ENCODE measurements at places on chromosomes 6 and 20. TPM values are rescaled to one million over a fixed set of nuclear protein-coding genes. Genes with fewer than 3 reads are reported as not detected.

DNA sequence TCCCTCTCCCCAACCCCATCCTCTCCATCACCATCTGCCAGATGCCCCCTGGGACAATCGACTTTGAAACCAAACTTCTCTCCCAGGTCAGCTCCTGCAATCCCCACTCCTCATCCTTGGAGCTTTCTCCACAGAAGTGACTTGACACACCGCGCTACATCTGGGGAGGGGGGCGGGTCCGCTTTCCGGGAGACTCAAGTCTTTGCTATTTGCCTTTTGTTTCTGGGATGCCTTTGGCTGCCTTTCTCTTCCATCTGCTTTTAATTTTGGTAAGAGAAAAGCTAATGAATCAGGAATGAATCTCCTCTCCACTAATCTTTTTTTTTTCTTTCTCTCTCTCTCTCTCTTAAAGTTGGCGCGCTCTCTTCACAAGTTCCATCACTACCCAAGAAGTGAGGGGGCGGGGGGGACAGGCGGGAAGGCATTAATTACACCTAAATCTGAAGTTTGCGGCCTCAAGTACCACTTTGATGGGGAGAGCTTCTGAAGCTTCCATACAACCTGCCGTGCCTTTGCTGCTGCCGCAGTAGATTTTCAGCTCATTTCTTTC is 664 bp upstream of the TPBG start:
- no peak overlapping the region for H3K27ac ChIP-seq
- H3K36me3 ChIP-seq = peaks cover 4% of the 10 kb centered on the region
- DNase-seq = no peak
- peaks cover 18% of the 10 kb centered on the region for H3K4me1 ChIP-seq
- peaks cover 60% of the 10 kb centered on the region for H3K27me3 ChIP-seq

DNA sequence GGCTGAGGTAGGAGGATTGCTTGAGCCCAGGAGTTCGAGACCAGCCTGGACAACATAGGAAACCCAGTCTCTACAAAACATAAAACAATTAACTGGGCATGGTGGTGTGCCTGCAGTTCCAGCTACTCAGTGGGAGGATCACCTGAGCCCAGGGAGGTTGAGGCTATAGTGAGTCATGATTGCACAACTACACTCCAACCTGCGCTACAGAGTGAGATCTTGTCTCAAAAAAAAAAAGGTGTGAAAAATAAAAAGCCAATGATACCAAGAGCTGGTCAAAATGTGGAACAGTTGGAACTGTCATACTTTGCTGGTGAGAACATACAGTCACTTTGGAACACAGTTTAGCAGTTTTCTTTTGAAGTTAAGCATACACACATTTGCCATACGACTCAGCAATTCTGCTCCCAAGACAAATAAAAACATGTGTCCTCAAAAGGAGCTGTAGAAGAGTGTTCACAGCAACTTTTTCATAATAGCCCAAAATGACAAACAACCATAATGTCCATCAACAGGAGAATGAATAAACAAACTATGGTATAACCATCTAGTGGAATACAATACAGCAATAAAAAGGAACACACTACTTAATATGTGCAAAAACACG is 21.6 kb upstream of the FKBP5 start:
- H3K27ac ChIP-seq = peak overlapping the region; percentile 66
- DNase-seq = no peak
- no peak overlapping the region for H3K4me3 ChIP-seq
- peaks cover 2% of the 10 kb centered on the region for H3K36me3 ChIP-seq
- H3K4me1 ChIP-seq = peaks cover 37% of the 10 kb centered on the region
- no peaks in the 10 kb centered on the region for H3K27me3 ChIP-seq

COX4I2 gene
- total RNA-seq = not detected

DNA sequence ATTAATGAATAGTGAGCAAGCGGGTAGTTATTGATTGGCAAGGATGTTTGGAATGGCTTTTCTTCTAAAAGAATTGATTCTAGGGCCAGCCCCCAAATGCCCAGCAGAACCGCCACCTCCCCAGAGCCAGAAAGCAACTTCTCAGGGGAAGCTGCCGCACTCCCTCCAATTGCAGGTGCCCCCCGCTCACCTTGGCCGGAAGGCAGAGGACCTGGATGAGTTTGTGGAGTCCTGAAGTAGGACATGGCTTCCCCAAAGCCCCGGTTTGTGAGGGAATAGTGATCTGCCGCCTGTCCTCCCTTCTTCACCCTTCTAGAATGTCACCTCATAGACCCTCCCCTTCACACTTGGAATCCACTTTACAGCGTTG is at the start of gene SPATA25:
TSS of gene SPATA25 (minus strand) at position 277 of the 370 bp plus-strand sequence. CDS start at position 245, 32 bp downstream.
- no peak within 1 kb of the TSS for H3K4me3 ChIP-seq
- H3K27ac ChIP-seq = no peak within 1 kb of the TSS
- no peak for DNase-seq
- H3K4me1 ChIP-seq = peaks cover 49% of the 10 kb centered on the region

GNAS-AS1 gene
- total RNA-seq = 1.5 TPM

CLVS2 gene
- not detected for total RNA-seq

- no peaks in the 10 kb centered on the region for H3K4me1 ChIP-seq
- no peaks in the 10 kb centered on the region for H3K36me3 ChIP-seq
- DNase-seq = no peak
- H3K4me3 ChIP-seq = no peak overlapping the region
Observed at GRCh38 chr20:59749301-59749700, 145.0 kb downstream of the PHACTR3 start.

DNA sequence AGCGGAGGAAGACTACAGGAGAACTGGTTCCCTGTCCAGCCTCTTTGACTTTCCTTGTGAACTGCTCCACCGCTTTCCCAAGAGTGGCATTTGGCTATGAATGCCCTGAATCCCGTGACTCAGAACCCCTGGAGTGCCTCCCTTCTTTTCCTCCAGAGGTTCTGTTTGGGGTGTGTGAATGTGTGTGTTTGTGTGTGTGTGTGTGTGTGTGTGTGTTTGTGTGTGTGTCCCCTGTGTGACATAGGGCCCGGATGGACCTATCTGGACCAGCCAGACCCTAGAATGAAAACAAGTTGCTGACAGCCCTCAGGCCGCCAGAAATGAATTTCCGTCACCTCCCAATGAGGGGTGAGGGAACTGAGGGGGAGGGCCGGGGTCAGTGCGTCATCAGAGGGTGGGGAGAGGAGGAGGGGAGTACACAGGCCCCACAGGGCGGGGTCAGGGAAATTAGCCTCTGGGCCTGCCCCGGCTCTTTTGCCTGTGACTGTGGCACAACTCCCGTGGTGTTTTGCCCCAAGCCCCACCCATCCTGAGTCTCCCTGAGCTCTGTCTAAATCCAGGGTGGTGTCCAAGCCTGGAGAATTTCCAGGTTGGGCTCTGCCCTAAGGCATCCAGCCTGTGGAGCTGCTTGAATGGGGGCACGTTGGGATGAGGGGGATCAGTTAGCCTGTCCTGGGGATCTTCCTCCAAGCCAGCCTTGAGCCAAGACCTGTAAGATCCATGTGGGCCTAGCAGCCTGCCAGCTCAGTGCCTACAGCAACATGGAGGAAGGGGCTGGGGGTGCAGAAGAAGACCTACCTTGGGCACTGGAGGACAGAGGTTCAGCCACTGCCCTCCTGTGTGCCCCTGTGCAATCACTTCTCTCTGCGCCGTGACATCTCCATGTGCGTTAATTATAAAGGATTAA is 15.2 kb upstream of the MRPS18A start:
- H3K27ac ChIP-seq = no peak overlapping the region
- H3K27me3 ChIP-seq = peaks cover 46% of the 10 kb centered on the region

GRCh38 chr6:33993091-33993490 is 152.8 kb downstream of the GRM4 start:
- H3K27ac ChIP-seq = no peak overlapping the region
- no peaks in the 10 kb centered on the region for H3K36me3 ChIP-seq
- no peaks in the 10 kb centered on the region for H3K4me1 ChIP-seq

CGA gene
- not detected for total RNA-seq

DNA sequence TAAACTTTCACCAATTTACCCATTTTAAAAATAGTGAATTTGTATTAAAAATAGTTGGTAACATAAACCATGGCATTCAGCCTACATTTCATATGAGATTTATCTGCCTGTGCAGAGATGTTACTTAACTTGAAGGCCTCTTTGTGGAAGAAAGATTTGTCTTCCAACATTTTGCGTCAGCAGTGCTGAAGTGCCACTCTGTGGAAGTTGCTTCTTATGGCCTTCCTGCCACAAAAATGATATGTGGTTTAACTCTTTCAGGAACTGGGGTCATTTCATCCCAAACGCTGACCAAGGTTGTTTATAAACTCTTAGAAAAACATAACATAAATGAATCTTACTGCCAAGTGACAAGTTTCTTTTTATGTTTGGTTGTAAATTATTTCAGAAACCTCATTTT is 246.8 kb downstream of the ARID1B start:
- H3K4me1 ChIP-seq = peaks cover 41% of the 10 kb centered on the region
- no peaks in the 10 kb centered on the region for H3K27me3 ChIP-seq
- no peak overlapping the region for H3K27ac ChIP-seq
- DNase-seq = no peak

DNA sequence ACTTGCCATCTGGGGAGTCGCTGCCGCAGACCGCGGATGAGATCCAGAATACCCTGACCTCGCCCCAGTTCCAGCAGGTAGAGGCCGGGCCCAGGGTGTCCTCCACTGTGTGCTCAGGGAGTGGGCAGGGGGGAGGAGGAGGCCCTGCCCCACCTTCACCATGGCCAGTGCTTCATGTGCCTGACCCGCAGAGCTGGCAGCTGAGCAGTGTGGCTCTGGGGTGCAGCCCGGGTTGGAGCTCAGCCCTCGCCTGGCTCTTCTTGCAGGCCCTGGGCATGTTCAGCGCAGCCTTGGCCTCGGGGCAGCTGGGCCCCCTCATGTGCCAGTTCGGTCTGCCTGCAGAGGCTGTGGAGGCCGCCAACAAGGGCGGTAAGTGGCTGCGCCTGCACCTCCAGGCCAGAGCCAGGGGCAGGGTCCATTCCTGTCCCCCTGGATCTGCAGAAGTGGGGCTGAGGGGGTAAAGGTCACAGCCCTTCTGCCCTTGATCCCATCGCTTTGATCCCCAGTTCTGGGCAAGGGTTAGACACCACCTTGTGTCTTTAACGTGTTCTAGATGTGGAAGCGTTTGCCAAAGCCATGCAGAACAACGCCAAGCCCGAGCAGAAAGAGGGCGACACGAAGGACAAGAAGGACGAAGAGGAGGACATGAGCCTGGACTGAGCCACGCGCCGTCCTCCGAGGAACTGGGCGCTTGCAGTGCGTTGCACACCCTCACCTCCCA is 5.5 kb downstream of the ADRM1 start:
- H3K27me3 ChIP-seq = no peaks in the 10 kb centered on the region
- no peak overlapping the region for H3K27ac ChIP-seq
- no peak overlapping the region for H3K4me3 ChIP-seq
- DNase-seq = no peak
- H3K36me3 ChIP-seq = peaks cover 26% of the 10 kb centered on the region

DNA sequence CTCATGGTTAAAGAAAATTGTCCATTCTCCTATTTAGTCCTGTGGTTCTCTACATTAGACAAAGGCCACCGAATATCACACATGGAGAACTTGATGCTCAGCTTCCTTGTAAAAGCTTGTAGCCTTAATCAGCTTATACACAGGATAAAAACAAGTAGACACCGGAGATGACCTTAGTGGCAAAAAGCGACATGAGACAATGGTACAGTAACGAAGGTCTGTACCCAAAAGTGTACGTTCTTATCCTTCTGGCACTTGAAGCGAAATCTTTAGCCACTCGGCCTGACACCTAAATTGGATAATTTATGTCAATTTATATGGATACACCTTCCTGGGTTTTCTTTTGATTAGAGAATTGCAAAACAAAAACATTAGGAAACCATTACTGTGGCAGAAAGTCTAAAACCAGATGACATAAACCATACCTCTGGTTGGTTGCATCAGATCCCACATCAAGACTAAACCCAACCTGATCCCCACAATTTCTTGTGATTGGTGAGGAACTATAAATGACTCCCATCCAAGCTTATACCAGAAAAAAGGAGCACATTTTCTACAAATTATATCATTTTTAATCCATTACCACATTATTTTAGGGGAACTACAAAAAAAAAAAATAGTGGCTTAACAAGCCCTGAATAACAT is 6.1 kb downstream of the RBM39 start:
- H3K27ac ChIP-seq = no peak overlapping the region
- H3K27me3 ChIP-seq = no peaks in the 10 kb centered on the region
- DNase-seq = no peak
- H3K4me1 ChIP-seq = peaks cover 63% of the 10 kb centered on the region

DNA sequence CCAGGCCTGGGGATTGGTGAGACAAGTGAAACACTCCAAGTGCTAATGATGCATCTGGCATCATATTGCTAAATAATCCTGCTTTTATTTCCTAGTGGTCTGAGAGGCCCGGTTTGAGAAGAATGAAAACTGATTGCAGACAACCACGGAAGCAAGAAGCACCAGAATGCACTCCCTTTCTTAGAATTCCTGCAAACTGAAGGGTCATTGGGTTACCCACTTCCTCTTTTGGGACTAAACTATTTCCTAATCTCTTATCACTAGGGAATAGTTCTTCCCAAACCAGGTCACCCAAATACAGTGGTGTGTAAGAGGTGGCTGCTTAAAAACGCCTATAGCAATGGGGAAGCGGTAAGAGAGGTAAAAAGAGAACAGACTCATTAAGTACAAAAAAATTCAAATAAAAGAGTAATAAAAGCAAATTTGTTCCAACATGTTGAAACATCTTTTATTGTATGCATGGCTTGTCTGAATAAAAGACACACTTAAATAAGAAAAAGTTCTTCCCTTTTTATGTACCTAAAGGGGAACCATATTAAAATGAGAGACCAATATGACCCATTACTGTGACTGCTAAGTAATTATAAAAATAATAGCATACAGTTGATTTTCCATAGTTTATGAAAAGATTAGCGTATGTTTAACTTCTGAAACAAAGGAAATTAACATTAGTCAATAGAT is 125.8 kb downstream of the MYB start:
- H3K4me3 ChIP-seq = no peak overlapping the region
- H3K36me3 ChIP-seq = peaks cover 7% of the 10 kb centered on the region

PAX1 gene
- total RNA-seq = not detected

SIM1 gene
- total RNA-seq = not detected

DNA sequence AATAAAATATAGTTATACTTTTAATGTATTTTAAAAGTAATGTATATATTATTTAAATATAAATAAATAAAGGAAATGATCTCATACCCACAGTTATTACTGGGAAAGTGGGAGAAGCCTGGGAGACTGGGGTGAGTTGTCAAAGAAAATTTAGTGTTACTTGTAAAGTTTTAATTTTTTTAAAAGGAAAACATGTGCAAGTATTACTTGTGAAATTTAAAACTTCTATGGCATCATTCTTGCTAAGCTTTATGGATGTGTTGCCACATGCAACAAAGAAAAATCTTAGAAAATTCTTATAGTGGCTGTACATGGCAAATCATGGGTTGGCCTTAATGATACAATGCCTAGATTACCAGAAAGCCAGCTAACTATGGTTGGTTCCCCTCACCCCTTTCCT is 194.0 kb upstream of the KCNK16 start:
- H3K36me3 ChIP-seq = no peaks in the 10 kb centered on the region

- H3K4me3 ChIP-seq = no peak overlapping the region
- H3K36me3 ChIP-seq = no peaks in the 10 kb centered on the region
- H3K27ac ChIP-seq = no peak overlapping the region
- H3K27me3 ChIP-seq = peaks cover 66% of the 10 kb centered on the region
- no peak for DNase-seq
Observed at GRCh38 chr6:99353126-99353525, 3.7 kb upstream of the FAXC start.

GRCh38 chr6:106473812-106474211 is 113.3 kb downstream of the CRYBG1 start:
- H3K4me3 ChIP-seq = no peak overlapping the region
- peaks cover 8% of the 10 kb centered on the region for H3K4me1 ChIP-seq
- no peak overlapping the region for H3K27ac ChIP-seq
